Glomerular endothelial cell (primary cell): ENCODE measurements at places on chromosomes 5 and 9. TPM values are rescaled to one million over a fixed set of nuclear protein-coding genes. Genes with fewer than 3 reads are reported as not detected.

The TMC1 gene
- total RNA-seq = 0.23 and 0.82 TPM in 2 replicates

The LCNL1 gene
- total RNA-seq = not detected in 2 replicates

The CNTFR gene
- not detected in 2 replicates for total RNA-seq

The IL17B gene
- total RNA-seq = not detected in 2 replicates

The ZFP37 gene
- 0.64 and 1.1 TPM in 2 replicates for total RNA-seq

The ROR2 gene
- 0.12 and 0.15 TPM in 2 replicates for total RNA-seq

The C9orf50 gene
- total RNA-seq = not detected in 2 replicates

The SPATA31C1 gene
- not detected in 2 replicates for total RNA-seq

The AJM1 gene
- 0.48 and 1.6 TPM in 2 replicates for total RNA-seq

The CCL27 gene
- total RNA-seq = not detected in 2 replicates

The PARP8 gene
- total RNA-seq = 2.0 and 4.5 TPM in 2 replicates

The HK3 gene
- not detected in 2 replicates for total RNA-seq

The CD274 gene
- total RNA-seq = 15.5 and 18.2 TPM in 2 replicates

The CCDC187 gene
- total RNA-seq = not detected in 2 replicates

The RAB24 gene
- total RNA-seq = 30.8 and 36.8 TPM in 2 replicates

The TIMD4 gene
- total RNA-seq = not detected in 2 replicates

The ADRB2 gene
- 0.70 and 2.5 TPM in 2 replicates for total RNA-seq

The FOXD4L4 gene
- 0.53 TPM in 1 of 2 replicates, not detected in the other for total RNA-seq
